Stimulated activated CD8-positive, alpha-beta memory T cell treated with anti-CD3 and anti-CD28 coated beads, Interleukin-15, amount 100 ng/mL, for 4 hours (primary cell): ENCODE measurements at places on chromosomes 12 and 14.

DNA sequence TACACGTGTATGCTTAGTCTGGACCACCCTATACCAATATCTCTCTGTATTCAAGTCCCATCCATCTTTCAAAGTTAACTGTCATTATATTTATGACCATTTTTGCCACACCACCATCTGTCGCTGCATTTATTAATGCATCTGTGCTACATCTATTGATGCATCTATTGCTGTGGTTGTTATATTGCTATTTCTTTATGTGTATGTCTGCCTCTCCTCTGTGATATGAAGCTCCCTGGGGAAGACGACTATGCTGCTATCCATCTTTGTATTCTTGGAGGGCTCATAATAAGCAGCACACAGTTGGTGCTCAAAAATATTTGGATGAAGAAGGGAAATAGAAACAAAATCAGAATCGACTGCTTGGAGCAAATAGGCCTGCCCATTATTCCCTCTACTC lies 357.6 kb downstream of the RPS29 start:
- DNase-seq, result no peak

DNA sequence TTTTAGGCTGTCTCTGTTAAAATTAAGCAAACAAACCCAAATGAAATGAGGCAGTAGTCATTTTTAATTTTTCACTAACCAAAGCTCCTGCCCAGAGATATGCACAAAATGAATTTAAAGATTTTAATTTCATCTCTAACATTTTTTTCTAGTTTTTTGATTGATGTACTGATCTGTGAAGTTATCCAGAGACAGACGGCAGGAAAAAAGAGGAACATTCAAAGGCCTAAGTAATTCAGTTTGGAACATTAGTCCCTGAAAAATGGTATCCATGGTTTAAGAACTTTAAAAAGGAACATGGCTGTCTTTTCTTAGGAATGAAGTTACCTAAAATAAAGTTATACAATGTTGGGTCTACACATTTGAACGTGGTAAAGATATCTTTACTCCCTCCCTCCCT lies 498.8 kb upstream of the LMO3 start:
- no peak for DNase-seq

DNA sequence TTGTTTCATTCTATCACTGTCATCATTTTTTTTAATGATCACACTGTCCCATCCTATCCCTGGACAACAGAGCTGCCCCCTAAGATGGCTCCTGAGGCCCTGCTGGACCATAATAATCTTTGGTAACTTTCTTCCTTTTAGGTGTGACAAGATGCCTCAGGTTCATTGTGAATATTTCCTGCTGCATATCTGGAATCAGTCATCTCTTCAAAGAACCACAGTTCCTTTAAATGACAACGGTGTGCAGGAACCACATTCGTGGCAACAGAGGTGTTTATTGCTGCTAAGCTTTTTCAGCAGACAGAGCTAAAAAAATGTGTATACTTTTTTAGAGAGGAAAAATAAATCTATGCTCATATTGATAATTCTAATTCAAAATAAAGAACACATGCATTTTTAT lies 312.9 kb downstream of the MED13L start:
- DNase-seq, result no peak

GRCh38 chr12:1919763-1920162 lies 1.3 kb upstream of the CACNA2D4 start:
- no peak for DNase-seq

DNA sequence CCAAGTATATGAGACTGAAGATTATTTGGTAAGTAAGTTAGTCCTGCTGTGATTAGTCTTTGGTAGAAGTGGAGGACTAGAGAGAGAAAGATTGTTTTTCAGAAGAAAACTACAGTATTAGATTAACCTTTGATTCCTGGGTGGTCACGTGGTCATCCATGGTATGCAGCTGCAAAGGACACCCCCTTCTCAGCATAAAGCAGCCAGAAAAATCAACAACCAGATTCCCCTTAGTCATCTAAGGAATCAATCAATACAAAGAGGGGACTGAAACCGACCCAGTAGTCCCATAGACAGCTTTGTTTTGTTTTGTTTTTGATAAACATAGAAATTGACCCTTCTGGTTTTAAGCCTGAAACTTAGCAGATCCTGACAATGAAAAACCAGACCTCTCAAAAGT lies 30.3 kb upstream of the MDGA2 start:
- no peak for DNase-seq
